Esophagus squamous epithelium (tissue), 5 donors: ENCODE measurements at places on chromosomes 11 and 22.

GRCh38 chr11:68954836-68955606 lies 25.8 kb downstream of the MRGPRD start:
- DNase-seq: no peak

GRCh38 chr11:6629892-6630631 lies 10.8 kb upstream of the TPP1 start:
- no peak for DNase-seq

GRCh38 chr11:19867064-19867463 lies 154.4 kb downstream of the NAV2 start:
- no peak for DNase-seq

- no peak for DNase-seq
These were observed 312.4 kb downstream of the BUD13 start for GRCh38 chr11:116460156-116460920.

GRCh38 chr11:83063073-83063754 lies 8.5 kb downstream of the RAB30 start:
- DNase-seq: no peak

DNA sequence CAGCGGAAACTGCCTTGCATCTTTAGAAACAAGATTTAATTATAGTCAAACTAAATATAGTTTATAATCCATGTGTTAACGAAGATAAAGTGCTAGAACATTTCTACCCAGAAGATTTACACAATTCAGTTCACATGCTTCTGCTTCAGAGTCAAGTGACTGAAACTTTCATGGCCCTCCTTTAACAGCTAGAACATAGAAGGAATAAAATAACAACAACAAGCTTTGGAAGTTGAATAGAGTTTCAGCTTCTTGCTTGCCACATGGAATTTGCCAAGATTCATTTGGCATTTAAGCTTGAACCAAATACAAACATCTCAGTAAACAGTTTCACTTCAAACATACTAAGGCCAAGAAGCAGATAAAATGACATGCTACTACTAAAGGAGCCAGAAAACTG lies 676.3 kb upstream of the ANO3 start:
- DNase-seq: no peak

DNA sequence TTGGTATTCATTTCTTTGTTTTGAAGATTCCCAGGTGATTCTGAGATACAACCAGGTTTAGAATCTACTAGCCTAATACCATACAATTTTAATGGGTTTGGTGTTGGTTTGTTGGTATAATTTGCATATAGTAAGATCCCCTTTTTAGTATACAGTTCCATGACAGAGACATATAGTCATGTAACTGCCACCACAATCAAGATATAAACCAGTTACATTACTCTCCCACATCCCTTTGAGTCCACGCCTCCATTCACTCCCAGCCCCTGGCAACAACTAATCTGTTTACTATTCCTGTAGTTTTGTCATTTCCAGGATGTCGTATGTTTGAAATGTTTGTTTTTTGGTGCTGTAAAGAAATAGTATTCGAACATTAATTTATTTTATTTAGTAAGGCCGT lies 4.3 kb downstream of the ASRGL1 start:
- no peak for DNase-seq

GRCh38 chr11:815675-816432 lies 2.9 kb upstream of the PNPLA2 start:
- no peak for DNase-seq
